ENCODE measurements at places on chromosomes 3 and 15.

GRCh38 chr3:47813551-47814177, 10.7 kb downstream of the DHX30 start:
- DNase-seq: no peak

- no peak for DNase-seq
Measured at GRCh38 chr3:120441776-120442175, 9.0 kb downstream of the FSTL1 start.

GRCh38 chr3:186361762-186362536, at the start of gene DGKG:
Gene DGKG (minus strand): TSS chr3:186362234. CDS start chr3:186320459, 41,775 bp downstream.
- DNase-seq: peak; percentile 50

- no peak for DNase-seq
Measured at GRCh38 chr15:48300038-48300437, 31.2 kb upstream of the DUT start.

GRCh38 chr15:51289290-51289689, 49.1 kb downstream of the CYP19A1 start:
- no peak for DNase-seq

DNA sequence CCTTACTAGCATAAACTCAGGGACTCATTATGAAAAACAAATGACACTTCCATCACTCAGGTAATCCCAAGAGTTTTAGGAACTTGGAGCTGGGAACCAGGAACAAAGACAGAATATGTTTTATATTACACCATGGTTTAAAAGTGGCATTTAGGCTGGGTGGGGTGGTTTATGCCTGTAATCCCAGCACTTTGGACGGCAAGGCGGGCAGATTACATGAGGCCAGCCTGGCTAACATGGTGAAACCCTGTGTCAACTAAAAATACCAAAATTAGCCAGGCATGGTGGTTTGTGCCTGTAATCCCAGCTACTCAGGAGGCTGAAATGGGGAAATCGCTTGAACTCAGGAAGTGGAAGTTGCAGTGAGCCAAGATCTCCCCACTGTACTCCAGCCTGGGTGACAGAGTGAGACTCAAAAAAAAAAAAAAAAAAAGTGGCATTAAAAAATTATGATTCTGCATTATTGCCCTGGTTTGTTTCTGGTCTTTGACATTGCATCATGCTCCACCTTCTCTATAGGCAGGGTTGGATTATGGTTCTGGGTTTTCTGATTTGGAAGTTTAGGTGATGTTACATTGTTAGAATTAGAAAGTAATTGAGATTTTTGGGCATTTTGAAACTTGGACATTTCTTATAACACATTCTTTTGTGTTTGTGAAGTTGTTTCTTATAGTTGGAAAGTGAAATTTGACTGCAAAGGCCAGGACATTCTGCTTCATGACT, 19.0 kb downstream of the SQOR start:
- DNase-seq: no peak

GRCh38 chr3:127775398-127776109, 46.8 kb downstream of the MGLL start:
- DNase-seq: peak; percentile 68

GRCh38 chr3:187274977-187275338, 16.6 kb downstream of the MASP1 start:
- DNase-seq: no peak

- DNase-seq: no peak
Measured at GRCh38 chr15:78938658-78939488, 6.0 kb downstream of the CTSH start.

DNA sequence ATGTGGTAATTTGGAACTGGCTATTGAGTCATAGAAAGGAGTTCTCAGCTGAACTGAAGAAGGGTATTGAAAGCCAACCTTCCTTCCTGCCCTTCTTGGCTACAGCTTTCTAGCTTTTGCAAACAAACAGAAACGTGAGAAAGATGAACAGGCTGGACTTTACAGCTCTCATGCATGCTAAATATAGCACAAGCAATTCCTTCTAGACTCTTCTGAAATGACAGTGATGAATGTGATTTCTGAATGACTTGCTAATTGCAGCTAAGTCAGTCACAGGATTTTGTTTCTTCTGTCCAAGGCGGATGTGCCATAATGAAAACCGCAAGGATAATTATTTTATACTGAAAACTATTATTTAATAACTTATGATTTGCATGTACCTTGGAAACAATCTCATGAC, 36.3 kb downstream of the BCHE start:
- peak; percentile 38 for DNase-seq

DNA sequence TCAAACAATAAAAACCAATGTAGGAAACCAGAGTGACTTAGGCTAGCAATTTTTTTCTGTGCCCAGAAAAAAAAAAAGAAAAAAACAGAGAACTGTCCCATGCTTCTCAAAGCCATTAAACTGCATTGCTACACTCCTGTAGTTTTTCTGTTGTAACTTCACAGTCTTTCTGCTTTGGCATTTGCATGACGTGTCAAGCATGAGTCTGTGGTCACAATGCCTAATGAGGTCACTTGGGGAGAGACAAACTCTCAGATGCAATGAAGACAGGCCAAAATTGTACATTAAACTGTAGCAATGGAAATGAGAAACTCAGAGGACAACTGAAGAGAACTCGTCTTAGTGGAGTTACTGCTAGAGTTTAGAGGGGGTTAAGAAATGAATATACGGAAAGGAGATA, 30.8 kb downstream of the CCDC80 start:
- DNase-seq: no peak

GRCh38 chr15:63274427-63274826, 3.0 kb upstream of the APH1B start:
- DNase-seq: no peak

GRCh38 chr3:196236223-196236622, 19.9 kb downstream of the SLC51A start:
- DNase-seq: no peak

- DNase-seq: no peak
Measured at GRCh38 chr3:194518652-194519051, 31.9 kb upstream of the ATP13A3 start.

DNA sequence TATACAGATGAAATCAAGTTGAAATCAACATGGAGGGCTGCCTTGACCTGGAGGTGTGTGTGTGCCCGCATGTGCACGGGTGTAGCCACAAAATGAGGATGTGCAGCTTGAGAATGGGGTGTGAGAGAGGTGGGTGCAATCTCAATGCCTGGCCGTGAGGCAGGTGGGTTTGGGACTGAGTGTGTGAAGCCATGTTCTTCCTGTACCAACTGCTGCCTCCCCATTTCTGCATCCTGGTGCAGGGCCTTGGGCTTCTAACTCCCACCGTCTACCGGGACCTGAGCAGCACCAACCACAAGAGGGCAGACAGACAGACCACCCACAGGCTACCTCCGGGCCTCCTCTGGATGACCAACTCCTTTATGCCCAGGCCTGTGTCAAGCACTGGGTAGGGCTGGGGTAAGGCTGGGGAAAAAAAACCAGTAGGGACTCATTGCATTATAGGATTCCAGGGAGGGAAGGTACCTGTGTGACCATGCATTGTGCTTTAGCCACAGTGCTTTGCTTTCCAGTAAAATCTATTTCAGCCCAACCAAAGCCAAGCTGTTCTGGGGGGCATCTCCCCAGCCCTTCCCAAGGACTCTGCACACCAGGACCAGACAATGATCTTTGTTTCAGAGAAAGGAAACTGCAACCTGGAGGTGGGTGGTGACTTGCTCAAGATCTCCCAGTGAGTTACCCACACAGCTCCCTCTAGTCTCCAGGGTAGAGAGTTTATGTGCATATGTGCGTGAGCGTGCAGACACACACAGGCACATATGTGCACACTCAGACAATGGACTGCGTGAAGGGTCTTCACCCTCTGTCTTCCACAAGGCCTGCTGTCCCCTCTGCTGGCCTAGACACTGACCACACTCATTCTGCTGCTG, 162.2 kb upstream of the TLE3 start:
- no peak for DNase-seq

DNA sequence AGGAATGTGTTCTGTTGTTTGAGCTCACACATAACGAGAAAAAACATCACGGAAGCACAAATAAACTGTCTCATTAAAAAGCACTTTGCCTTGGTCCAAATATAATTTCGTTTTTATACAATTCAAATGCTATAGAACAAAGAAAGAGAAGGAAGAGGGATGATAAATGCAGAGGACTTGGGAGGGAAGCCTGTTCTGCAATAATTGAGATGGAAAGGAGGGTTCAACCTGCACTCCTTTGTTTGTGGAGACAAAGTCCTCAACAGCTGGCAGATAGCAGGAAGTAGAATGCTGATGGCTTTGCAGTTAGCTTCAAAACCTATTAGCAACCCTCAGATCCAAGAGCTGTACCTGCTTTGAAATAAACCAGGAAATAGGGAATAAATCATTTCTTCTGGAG, 1010.8 kb downstream of the FHIT start:
- no peak for DNase-seq

GRCh38 chr3:30083315-30083714, 523.1 kb upstream of the TGFBR2 start:
- no peak for DNase-seq

DNA sequence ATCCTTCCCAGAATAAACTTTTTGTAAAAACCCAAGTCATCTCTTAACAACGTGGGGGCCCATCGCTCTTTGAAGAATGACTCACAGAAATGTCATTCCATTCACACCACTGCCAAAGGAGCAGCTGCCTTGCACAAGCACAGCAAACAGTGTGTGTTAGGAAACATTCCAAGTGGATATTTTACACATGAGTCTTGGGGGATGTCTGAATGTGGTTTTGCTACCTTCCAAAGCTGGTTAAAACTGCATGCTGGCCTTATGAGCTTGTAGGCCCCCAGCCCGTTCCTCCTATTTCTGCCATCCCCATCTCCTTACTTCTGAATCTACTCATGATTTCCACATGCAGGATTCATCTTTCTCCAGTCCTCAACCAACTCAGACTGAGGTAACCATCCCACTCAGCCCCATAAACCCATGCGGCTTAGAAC, 130.8 kb downstream of the CPNE4 start:
- peak; percentile 11 for DNase-seq

Measured in muscle of back (tissue), 13 donors.